Stimulated activated CD4-positive, alpha-beta T cell treated with anti-CD3 and anti-CD28 coated beads, Interleukin-15, amount 100 ng/mL, for 1 hour (primary cell): ENCODE measurements at places on chromosomes 7 and 10.
A peak's percentile ranks its signal among the peaks of the same experiment; 100 is the strongest.

DNA sequence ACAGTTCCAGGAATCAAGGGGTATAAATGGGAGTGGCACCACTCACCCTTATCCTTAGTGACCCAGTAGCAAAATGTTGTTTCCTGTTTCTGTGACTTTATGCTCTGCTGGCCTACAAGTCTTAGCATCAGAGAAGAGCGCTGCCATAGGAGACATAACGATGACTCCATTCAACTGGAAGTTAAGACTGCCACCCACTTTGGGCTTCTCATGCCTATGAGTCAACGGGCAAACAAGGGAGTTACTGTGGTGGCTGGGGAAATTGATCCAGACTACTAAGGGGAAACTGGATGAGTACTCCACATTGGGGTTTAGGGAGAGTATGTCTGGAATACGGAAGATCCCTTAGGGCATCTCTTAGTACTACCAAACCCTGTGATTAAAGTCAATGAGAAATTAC lies 40.6 kb upstream of the PIK3CG start:
- no peak for DNase-seq

DNA sequence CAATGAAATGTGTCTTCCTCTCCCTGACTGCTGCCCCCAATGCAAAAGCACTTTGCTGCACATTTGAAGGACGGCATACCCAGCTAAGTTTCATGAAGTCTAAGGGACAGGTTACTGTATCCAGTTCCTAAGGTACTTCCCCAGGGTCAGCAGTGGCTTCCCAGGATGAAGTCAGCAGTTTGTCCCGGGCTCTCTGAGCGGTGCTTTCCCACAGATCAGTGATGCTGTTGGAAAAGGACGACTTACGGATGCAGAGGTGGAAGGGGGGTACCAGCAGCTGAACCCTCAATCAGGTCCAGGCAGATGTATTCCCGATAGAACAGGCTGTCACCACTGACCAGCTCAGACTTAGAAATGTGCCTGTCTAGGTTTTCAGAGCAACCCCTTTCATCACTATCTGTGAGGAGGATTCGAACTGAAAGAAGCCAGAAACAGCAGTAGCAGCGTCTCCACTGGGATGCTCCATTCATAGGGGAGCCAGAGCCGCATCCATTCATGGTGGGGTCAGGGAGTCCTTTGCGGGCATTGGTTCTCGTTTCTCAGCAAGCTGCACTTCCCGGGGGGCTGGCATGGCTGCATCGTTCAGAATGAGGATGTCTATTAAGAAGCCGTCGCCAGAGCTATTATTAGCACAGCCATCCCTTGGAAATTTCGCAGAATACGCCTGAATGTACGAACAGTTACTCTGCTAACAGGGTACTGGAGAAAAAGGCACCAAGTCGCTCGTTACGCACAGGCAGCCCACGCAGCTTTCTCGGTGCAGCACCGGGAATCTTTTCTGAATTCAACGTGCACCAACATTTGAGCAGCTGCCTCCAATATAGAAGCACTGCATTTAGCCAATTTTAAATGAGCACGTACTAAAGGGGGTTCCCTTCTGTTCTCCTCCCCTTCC lies 303.7 kb downstream of the PRPF18 start:
- no peak for DNase-seq

GRCh38 chr10:112716924-112717413 lies 233.1 kb upstream of the TCF7L2 start:
- no peak for DNase-seq

DNA sequence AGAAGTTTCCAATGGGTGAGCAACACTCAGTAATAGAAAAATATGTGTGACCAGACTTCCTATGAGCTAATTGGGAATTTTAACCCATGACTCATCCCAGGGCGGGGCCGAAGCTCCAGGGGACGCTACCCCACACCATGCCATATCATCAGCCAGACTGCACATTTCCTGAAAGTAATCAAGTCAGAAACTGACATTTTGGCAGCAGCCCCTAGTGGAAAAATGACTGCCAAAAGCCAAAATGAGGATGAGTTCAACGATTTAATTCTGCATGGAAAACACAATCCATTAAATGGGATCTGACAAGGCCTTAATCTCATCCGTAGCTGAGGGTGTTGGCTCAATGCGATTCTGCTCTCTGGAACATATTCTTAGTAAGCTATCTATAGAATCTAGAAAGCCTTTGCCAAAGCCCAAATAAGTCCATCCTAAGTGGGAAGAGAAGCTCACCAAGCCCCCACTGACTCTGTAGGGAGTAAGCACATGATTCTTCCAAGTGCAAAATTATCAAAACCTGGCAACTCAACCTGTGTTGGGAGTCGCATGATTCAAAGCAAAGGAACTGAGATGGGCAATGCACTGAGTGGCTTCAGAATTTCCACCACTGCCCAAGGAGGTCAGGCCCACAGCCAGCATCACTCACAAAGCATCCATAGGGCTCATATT lies 93.1 kb upstream of the PDE1C start:
- no peak for DNase-seq

DNA sequence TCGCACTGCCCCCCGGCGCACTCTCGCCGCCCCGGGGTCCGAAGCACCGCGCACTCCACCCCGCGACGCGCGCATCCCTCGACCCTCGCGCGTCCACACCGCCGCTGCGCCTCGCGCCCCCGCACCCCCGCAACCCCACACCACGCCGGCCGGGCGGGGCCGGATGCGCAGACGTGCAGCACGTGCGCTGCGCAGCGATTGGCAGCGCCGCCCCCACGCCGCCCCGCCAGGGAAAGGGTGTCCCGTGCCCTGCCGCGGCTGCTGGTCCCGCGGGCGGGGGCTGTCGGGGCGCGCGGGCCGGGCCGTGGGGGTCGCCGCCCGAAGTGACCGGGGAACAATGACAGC lies 53.7 kb upstream of the KDM7A start:
- DNase-seq = peak; percentile 63

GRCh38 chr7:89837515-89837914 lies 316.8 kb upstream of the STEAP1 start:
- DNase-seq = no peak

- DNase-seq = no peak
Measured at GRCh38 chr10:34814913-34815184, 247 bp downstream of the PARD3 start.

- DNase-seq = no peak
Measured at GRCh38 chr10:4669585-4669984, 156.4 kb upstream of the AKR1E2 start.
